AG09309 (cell line): ENCODE measurements at places on chromosomes 2 and 18.

DNA sequence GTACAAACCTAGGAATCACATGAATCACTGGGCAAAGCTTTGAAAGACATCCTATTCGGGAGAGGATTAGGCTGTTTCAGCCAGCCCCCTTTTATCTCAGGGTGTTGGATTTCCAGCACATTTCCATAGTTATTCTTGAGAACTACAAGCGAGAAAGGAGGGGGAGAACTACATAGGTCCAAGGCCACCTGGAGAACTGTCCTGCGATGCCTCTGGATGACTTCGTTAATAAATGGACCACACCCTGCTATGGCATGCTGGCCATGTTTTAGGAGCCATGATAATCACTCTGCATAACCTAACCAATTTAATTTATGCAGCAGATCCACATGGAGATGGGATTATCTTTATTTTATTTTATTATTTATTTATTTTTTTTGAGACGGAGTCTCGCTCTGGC lies 29.9 kb downstream of the RHBDD1 start:
- no peak for DNase-seq

- no peak for DNase-seq
Measured at GRCh38 chr2:75396314-75396713, 164.4 kb downstream of the EVA1A start.

GRCh38 chr2:9424447-9425164 lies 1.2 kb downstream of the CPSF3 start:
- no peak for DNase-seq

- no peak for DNase-seq
Measured at GRCh38 chr2:120856421-120856862, 120.8 kb downstream of the GLI2 start.

GRCh38 chr2:136328207-136328795 lies 210.4 kb upstream of the CXCR4 start:
- no peak for DNase-seq

DNA sequence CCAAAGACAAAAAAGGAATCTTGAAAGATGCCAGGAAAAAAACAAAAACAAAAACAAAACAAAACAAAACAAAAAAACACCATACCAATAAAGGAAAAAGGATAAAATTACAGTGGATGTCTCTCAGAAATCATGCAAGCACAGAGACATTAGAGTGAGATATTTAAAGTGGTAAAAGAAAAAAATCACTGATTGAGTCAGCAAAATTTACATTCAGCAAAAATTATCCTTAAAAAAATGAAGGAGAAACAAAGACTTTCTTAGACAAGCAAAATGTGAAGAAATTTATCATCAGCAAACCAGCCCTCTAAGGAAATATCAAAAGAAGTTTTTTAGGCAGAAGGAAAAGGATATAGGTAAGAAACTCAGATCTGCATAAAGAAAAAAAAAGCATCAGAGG lies 10.2 kb upstream of the GKN1 start:
- DNase-seq = no peak

GRCh38 chr2:199118673-199119112 lies 339.0 kb downstream of the SATB2 start:
- DNase-seq = no peak

DNA sequence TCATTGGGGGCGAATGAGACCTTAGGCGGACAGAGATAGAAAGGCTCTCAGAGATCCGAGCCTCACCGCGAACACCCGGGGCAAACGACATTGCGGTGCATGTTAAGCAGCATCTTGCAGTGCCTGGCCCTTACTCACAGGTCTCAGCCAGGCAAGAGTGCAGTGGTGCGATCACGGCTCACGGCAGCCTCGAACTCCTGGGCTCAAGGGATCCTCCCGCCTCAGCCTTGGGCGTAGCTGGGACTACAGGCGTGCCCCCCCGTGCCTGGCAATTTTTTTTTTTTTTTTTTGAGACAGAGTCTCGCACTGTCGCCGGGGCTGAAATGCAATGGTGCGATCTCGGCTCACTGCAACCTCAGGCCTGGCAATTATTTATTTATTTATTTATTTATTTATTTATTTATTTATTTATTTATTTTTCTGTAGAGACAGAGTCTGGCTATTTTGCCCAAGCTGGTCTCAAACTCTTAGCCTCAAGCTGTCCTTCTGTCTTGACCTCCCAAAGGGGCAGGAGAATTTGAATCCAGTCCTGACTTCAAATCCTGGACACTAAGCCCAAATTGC lies 1.3 kb downstream of the LAMA3 start:
- no peak for DNase-seq

- DNase-seq = no peak
Measured at GRCh38 chr18:29007986-29008654, 831.2 kb upstream of the CDH2 start.

DNA sequence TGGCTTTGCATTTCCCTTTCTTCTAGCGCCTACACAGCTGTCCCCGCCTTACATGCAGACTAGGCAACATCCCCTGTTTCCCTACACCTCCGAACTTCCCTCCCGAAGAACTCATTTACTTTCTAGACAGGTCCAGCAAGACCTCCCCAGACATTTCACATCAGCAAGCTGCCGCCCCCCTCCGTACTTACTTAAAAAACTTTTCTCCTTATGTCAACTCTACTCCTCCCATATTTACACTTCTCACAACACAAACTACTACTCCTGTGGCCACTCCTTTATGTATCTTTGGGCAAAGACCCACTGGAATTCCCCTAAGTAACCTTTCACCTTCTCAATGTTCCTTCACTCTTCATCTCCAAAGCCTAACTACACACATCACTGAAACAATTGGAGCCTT lies 20.4 kb upstream of the ZNF397 start:
- DNase-seq = no peak

DNA sequence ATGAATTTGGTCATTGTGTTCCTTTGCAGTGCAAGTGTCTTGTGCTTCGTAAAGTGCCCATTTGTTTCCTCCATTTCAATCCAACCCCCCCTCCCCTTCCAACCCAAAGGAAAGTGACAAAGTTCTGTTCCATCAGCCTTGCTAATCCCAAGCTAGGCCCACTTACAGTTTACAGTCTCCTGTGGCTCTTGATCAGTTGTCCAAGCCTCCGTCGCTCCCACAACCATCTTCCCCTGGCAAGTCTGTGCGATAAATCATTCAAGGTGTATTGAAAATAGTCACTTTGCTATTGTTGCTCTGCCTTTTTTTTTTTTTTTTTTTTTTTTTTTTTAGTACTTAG lies 6.5 kb downstream of the POU3F3 start:
- DNase-seq = no peak

- DNase-seq = no peak
Measured at GRCh38 chr18:48735080-48735676, 196.3 kb downstream of the CTIF start.

- DNase-seq = no peak
Measured at GRCh38 chr2:71592181-71592711, 138.9 kb downstream of the DYSF start.

GRCh38 chr2:181741756-181742155 lies 61.4 kb upstream of the NEUROD1 start:
- peak; percentile 27 for DNase-seq

DNA sequence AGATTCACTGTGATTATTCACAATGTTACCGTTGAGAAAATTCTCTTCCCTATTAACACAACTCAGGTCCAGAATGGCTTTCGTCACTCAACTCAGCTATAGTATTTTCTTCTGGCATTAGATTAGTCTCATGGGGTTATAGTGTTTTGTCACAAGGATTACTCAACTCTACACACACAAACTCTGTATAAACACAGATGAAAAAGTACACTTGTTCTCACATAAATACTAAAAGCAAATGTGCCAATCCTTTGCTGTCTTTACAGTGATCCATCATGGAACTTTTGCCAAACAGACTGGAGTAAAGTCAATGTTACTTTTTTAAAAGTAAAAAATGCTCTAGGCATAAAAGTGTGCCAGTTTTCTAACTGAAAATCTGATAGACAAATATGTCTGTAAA lies 267.6 kb downstream of the RBM43 start:
- DNase-seq = peak; percentile 69

GRCh38 chr2:39661826-39662225 lies 3.9 kb upstream of the TMEM178A start:
- no peak for DNase-seq

GRCh38 chr18:5152343-5153020 lies 44.6 kb downstream of the AKAIN1 start:
- no peak for DNase-seq

GRCh38 chr2:126482582-126483464 lies 173.1 kb upstream of the GYPC start:
- DNase-seq = no peak

DNA sequence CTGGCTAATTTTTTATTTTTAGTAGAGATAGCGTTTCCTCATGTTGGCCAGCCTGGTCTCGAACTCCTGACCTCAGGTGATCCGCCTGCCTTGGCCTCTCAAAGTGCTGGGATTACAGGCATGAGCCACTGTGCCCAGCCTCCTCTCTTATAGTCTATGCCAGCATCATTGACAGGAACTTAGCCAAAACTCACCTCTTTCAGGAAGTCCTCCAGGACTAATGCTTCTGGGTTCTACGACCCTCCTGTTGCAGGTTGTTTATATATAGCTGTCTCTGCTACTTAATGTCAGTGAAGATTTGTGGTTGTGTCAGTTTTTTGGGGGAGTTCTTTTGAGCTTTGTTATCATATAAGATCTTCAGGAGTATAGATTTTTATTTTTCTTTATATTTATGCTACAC lies 112.1 kb upstream of the CDC42EP3 start:
- no peak for DNase-seq

DNA sequence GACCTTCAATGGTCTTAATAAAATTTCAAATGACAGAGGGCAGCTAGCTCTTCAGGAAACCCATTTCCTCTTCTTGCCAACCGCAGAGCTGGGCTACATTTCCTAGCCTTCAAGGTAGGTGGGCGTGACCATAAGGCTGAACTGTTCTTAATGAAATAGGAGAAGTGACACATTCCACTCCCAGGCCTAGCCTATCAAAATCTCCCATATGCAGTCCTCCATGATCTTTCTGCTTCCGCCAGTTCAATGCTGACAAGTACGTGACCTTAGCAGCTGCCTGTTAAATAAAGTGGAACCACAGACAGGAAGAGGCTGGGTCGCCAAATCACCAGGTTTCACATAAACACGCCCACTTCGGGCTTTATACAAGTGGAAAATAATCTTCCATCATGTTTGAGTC lies 13.2 kb downstream of the SERPINE2 start:
- no peak for DNase-seq

GRCh38 chr18:42742474-42742873 lies 373.0 kb downstream of the RIT2 start:
- DNase-seq = no peak

DNA sequence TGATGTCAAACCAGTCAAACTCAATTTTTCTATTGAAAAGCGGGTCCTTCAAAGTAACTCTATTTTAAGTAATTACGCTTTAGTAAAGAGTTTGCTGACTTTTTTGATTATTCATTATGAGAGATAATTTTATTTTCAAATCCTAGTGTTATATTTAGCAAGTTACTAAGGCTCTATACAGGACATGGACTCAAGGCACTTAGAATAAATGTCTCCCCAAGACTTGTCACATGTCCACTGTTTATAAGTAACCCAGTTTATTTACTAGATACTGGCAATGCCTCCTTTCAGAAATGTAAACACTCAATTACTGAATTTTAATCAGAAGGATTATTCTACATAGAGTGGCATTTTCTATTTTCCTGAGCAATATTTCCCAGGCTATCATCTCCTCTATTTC lies 638.1 kb downstream of the ERBB4 start:
- DNase-seq = no peak

DNA sequence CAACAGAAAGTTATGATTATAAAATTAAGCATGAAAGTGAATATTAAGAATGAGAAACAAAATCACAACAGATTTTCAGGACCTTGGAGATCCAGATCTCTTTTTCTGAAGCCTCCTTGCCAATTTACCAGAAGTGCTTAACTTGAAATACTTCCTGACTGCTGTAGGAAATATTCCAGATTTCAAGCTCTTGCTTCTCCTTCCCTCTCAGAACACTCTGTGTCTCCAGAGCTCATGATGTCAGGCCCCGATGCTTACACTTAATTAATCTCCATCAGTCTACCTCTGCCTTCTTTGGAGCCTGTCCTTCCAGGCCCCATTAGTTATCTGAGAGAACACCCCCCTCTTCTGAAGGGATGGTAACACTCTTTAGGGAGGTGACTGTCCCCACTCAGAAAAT lies 20.7 kb upstream of the NT5C1B start:
- no peak for DNase-seq

- no peak for DNase-seq
Measured at GRCh38 chr2:67572721-67573435, 175.7 kb downstream of the ETAA1 start.

GRCh38 chr2:171176516-171176915 lies 15.8 kb upstream of the TLK1 start:
- no peak for DNase-seq

DNA sequence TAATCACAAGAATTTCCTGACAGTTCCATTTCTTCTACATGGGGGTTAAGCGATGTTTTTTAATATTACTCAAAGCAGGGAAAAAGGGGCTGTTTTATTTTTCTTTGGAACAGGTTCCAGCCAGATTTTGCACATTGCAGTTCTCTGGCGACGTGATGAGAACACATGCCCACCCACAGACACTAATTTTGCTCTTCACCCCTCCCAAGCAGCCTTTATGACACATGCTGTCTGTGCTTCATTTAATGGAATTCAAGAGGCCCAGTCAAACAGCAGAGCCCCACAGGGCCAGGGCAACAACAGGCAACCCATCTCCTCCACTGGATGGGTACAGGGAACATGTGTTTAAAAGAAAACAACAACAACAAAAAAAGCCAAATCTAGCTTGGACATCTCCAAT lies 70.8 kb downstream of the SPRED2 start:
- DNase-seq = no peak

GRCh38 chr18:65975536-65975935 lies 224.7 kb downstream of the CDH7 start:
- no peak for DNase-seq
